Tongue (tissue), 3 donors: ENCODE measurements at places on chromosomes 13 and 19. TPM values are rescaled to one million over a fixed set of nuclear protein-coding genes. Genes with fewer than 3 reads are reported as not detected.
A peak's percentile ranks its signal among the peaks of the same experiment; 100 is the strongest.

Gene MPV17L2
- total RNA-seq, result 6.5 TPM

Gene SERPINE3
- total RNA-seq, result not detected

Gene PVR
- total RNA-seq, result 69.0 TPM

Gene TTC9B
- not detected for total RNA-seq

Gene CD22
- total RNA-seq, result 7.4 TPM

Gene ZNF792
- total RNA-seq, result 9.4 TPM

Gene PDCD2L
- 15.8 TPM for total RNA-seq

Gene GPC5
- 5.4 TPM for total RNA-seq

Gene FXYD3
- 45.6 TPM for total RNA-seq

Gene CPT1C
- total RNA-seq, result 5.1 TPM

Gene CYP4F2
- not detected for total RNA-seq

Gene CALR3
- not detected for total RNA-seq

Gene LILRB2
- 0.72 TPM for total RNA-seq

Gene MATK
- total RNA-seq, result 2.6 TPM

Gene TLE2
- 52.7 TPM for total RNA-seq

DNA sequence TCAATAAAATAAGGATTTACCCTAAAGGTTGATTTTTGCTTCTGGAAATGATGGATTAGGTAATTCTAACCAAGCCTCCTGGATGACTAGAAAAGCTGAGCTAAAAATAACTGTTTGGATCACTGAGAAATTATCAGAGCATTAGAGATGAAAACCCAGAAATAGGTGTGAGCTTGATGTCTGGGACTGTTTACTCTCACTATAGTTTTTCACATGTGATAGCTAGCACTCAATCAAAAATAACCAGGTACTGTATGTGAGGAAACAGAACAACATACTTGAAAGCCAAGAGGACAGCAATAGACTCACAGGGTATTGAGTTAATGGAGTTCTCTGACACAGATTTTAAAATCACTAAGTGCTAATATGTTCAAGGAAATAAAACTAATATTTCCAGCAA, 9.5 kb downstream of the ZAR1L start:
- no peak for DNase-seq

- peak; percentile 43 for DNase-seq
Observed at GRCh38 chr13:100721885-100722512, 47.4 kb upstream of the TMTC4 start.

- DNase-seq, result peak; percentile 83
Observed at GRCh38 chr13:39144941-39145533, 106.8 kb downstream of the NHLRC3 start.

- DNase-seq, result peak; percentile 17
Observed at GRCh38 chr19:40512473-40513344, 45.9 kb downstream of the SPTBN4 start.

DNA sequence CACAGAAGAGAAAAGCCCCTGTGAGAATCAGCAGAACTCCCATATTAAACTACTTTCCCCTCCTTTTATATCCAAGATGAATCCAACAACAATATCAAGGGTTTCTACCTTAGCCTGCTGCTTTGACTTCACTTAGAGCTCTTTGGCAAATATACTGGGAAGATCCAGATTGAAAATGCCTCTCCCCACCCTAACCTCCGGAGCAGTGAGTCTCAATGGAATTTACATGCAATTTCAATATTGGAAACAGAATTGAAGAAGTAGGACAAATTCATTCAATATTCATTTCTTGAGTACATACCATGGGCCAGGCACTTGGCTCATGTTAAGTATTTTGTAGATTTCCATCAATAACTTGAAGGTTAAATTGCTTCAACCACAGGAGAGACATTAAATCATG, 457.4 kb downstream of the TBC1D4 start:
- no peak for DNase-seq

DNA sequence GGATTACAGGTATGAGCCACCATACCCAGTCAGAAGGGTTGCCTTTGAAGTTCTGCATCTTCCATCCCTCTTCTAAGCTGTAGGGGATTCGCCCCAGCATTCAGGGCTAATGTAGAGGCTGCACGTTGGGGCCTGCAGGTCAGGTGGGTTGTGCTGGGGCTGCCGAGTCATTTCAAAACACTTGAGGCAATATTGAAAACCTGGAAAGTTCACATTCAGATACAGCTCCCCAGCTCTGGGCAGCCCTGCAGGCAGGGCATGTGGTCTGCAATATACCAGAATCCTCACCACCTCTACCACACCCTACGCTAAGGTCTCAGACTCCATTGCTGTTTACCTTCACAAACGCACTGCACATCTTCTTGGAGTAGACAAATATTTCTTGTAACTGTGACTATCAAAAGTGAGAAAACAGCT, 24.6 kb downstream of the CCNE1 start:
- no peak for DNase-seq

- DNase-seq, result peak; percentile 59
Observed at GRCh38 chr13:93496985-93497673, 270.5 kb downstream of the GPC6 start.

- peak; percentile 82 for DNase-seq
Observed at GRCh38 chr13:26707122-26708006, 53.2 kb downstream of the GPR12 start.

DNA sequence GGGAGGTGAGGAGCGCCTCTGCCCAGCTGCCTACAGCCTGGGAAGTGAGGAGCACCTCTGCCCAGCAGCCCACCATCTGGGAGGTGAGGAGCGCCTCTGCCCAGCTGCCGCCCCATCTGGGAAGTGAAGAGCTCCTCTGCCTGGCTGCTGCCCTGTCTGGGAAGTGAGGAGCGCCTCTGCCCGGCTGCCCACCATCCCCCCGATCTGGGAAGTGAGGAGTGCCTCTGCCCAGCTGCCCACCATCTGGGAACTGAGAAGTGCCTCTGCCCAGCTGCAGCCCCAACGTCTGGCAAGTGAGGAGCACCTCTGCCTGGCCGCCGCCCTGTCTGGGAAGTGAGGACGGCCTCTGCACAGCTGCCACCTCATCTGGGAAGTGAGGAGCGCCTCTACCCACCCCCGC, 64.3 kb downstream of the ZNF708 start:
- no peak for DNase-seq

DNA sequence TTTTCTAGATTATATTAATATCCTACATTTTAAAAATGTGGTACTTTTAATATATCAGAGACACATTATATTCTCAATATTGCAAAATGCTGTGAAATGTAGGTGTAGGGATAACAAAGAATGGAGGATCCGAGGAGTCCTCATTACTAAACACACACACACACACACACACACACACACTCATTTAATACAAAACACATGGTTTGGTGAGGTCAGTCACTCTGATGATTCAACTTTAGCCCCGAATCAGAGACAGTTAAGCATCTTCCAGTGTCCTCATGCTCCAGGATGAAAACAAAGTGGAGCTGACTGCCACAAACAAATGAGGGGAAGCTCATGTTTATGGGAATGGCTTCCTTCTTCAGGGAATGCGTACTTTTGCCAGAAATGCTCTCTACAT, 147.5 kb downstream of the CYSLTR2 start:
- no peak for DNase-seq

DNA sequence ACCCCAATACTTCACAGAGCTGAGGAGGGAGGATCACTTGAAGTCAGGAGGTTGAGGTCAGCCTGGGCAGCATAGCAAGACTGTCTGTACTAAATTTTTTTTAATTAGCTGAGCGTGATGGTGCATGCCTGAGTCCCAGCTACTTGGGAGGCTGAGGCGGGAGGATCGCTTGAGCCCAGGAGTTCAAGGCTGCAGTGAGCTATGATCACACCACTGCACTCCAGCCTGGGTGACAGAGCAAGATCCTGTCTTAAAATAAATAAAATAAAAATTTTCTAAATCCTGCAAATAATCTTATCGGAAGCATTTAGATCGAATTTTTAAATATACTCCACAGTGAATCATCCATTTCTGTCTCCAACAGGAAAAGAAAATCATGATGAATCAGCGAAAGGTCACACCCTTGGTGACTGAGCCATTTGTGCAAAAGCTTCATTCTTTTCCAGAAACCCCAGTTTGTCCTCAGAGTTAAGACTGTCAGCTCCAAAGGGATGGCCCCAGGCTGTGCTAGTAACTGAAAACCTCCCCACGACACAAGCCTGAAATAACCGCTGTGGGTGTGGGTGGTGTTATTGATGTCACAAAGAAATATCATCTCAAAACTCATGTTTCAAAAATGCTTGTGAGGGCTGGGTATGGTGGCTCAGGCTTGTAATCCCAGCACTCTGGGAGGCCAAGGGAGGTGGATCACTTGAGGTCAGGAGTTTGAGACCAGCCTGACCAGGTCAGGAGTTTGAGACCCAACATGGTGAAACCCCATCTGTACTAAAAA, 167.6 kb downstream of the PTPRS start:
- DNase-seq, result peak; percentile 18

DNA sequence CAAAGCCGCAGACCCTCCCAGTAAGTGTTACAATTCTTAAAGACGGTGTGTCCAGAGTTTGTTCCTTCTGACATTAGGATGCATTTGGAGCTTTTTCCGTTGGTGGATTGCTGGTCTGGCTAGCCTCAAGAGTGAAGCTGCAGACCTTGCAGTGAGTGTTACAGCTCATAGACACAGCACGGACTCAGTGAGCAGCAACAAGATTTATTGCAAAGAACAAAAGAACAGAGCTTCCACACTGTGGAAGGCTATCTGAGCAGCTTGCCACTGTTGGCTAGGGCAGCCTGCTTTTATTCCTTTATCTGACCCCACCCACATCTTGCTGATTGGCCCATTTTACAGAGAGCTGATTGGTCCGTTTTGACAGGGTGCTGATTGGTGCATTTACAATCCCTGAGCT, 242.8 kb upstream of the SGCG start:
- no peak for DNase-seq

DNA sequence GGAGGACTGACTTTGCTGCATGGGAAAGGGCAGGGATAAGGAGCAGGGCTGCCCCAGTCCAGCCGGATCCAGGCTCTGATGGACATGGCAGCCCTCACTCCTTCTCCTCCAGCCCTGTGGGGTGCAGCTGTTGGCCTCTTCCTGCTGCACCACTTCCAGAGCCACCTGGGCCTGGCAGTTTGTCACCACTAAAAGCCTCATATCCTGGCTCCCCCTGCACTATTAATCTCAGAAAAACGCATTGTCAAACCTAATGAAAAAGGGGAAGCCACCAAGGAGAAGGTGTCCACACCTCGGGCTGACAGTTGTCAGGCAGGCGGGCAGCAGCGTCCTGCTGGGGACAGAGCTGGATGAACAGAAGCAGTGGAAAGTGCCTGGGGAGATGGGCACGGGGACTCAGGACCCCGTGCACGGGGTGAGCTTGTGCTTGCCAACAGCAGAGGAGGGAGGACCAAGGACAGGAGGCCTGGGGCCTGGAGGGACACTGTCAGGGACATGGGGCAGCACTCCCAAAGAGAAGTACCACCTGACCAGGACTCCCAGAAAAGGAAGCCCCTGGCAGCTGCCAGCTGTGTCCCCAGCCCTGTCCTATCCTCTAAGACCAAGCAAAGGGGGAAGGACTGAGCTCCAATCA, 151.1 kb upstream of the TSHZ3 start:
- peak; percentile 47 for DNase-seq

GRCh38 chr13:21875116-21875515, 204.2 kb downstream of the FGF9 start:
- DNase-seq, result no peak

- no peak for DNase-seq
Observed at GRCh38 chr19:39261704-39262103, 6.5 kb upstream of the IFNL2 start.

GRCh38 chr13:27258637-27259386, 7.5 kb downstream of the RPL21 start:
- no peak for DNase-seq

DNA sequence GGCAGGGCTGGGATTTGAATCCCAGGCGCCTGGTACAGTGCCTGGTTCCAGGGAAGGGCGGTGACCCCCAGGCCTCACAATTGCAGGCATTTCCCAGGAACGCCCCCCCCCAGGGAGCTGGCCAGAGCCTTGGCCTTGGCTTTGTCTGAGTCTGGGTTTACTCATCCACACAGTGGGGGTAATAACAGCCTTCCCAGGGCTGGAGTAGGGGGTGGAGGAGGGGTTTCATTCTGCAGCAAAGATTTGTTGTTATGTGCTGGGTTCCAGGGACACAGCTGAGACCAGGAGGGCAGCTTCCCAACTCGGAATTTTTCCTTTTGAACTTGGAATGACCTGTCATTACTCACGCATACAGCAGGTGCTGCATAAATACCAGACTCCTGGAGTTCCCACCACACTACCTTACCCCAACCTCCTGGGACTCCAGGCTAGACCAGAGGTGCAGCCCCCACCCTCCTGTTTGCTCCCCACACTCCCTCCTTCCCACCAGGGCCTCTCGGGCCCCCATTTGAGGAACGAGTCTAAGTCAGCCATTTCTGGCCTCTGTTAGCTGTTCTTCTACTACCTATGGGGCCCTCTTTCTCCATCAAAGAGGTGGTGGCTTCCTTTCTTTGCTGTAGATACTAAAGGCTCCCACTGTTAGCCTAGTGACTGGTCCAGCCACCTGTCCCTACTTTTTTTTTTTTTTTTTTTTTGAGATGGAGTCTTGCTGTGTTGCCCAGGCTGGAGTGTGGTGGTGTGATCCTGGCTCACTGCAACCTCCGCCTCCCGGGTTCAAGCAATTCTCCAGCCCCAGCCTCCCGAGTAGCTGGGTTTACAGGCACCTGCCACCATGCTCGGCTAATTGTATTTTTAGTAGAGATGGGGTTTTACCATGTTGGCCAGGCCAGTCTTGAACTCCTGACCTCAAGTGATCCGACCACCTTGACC, 1.6 kb upstream of the ADAMTS10 start:
- peak; percentile 61 for DNase-seq

GRCh38 chr13:66137384-66137783, 1092.8 kb downstream of the PCDH9 start:
- no peak for DNase-seq

GRCh38 chr19:29624489-29625185, 18.6 kb downstream of the POP4 start:
- DNase-seq, result no peak

DNA sequence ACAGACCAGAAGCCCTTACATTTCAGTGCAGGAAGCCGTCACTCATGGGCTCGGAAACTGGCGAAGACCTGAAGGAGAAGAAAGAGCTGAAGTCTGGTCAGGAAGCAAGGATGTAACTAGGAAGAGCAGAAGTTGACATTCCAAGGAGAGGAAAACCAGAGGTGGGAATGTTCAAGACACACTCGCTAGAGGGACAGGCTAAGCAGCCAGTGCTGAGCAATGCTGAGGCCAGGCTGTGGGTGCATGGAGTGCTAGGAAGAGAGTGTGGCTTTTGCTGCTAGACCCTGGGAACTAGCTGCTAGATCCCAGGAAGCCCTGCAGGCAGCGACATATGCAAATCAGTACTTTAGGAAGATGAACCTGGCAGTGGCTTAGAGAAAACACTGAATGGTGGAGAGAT, 12.1 kb upstream of the URAD start:
- no peak for DNase-seq

- no peak for DNase-seq
Observed at GRCh38 chr13:52706081-52706480, 33.5 kb downstream of the CNMD start.

DNA sequence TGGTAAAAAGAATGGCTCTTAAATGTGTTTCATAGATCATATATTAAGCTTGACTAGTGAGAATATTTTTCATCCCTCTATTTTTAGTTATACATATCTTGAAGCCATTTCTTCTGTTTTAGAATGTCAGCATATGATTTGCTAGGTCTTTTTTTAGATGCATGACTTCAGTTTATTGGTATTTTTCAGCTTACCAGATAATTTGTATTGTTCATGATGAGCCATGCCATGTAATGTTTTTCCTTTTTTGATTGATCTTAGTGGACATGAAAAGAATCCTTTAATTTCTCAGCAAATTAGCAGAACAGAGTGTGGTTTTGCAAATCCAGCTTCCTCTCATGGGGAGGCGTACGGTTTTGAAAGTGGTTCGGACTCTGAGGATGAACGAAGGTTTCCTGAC, 168.5 kb downstream of the LMO7 start:
- DNase-seq, result no peak

GRCh38 chr13:93345770-93346169, 119.2 kb downstream of the GPC6 start:
- no peak for DNase-seq
